ENCODE measurements at places on chromosomes 7 and 10.

DNA sequence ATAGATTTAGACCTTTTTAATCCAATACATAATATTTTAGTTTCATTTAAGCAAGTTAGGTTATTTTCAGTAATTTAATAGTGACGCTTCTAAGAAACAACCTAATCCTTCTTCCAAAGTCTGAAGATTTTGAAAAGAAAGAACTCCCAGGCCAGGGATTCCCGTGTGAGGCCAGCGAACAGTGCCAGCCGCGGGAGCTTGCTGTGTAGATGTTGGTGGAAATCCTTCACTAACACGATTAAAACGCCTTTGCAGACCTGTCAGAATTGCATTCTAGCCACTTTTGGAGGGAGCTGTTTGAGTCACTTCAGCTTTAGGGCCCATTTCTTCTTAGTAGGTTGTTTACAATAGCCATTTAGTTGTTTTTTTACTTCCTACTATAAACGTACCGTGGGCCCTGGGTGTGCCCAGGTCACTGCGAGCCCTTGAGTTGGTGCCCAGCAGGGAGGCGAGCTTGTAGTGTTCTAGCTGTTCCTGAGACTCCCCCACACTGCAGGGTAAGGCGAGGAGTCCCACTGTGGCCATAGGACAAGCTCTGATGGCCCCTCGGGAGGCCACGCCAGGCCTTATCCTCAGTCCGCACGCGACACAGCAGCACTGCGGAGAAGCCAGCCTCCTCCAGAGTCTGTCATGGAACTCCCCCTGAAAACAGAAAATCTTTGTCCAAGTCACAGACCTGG is 32.3 kb downstream of the PPP2R2D start:
- DNase-seq: no peak

- no peak for DNase-seq
Observed at GRCh38 chr7:35723011-35723410, 28.1 kb upstream of the HERPUD2 start.

DNA sequence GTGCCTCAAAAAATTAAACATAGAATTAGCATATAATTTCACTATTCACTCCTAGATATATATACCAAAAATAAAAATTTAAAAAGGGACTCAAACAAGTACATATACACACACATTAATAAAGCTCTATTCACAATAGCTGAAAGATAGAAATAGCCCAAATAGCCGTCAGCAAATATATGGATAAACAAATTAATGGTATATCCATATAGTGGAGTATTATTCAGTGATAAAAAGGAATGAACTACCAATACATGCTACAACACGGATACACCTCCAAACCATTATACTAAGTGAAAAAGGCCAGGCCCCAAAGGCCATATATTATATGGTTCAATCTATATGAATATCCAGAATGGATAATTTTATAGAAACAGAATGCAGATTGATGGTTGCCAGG is 414.6 kb upstream of the LRGUK start:
- DNase-seq: no peak

GRCh38 chr7:100124301-100125230 is 2.2 kb upstream of the MBLAC1 start:
- DNase-seq: no peak

GRCh38 chr10:102347236-102347828 is 48.2 kb upstream of the NFKB2 start:
- peak; percentile 30 for DNase-seq

GRCh38 chr10:64275774-64276173 is 754.6 kb downstream of the REEP3 start:
- DNase-seq: no peak

DNA sequence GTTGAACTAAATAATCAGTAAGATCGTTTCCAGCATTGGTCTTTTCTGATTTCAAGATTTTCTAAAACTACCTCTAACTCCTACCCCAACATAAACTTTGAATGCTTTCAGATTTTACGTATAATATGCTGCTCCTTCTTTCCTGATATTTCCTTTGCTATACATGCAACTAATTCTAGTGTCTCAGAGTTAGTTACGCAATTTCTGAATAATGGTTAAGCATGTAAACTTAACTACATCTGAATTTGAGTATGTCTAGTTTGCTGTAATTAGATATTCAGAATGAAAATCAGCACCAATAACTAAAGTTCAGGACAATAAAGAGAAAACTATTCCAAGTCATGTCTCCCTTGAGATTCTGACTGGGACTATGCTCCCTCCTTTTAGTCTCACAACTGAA is 71.0 kb downstream of the SEMA3C start:
- DNase-seq: no peak
